ENCODE measurements at places on chromosomes 4 and X.

DNA sequence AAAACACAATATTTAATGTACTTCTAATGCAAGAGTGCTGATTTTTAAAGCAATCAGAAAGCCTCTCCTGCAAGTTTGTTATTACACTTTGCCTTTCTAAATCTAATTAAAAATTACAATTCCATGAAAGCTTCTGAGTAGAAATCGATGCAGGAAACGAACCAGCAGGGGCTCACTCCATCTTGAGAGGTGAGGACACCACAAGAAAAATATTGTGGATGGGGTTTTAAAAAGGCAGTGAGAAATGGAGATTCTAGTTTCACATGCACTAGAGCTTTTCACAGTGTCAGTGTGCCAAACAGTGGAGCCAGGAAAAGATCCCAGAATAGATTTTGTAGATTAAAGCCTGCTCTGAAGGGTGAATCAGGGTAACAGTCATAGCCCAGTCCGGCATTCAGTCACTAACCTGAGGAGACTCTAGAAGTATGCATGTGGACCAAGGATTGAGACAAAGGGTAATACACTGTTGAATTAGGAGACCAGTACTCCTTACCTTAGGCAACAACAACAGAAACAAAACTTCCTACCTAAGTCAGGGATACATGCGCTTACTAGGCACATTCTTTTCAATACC, 362.3 kb downstream of the NAF1 start:
- no peak for DNase-seq

GRCh38 chr4:140686796-140687195, 69.4 kb downstream of the TBC1D9 start:
- DNase-seq = no peak

- no peak for DNase-seq
These were observed 123.3 kb downstream of the ZNF518B start for GRCh38 chr4:10333942-10334341.

DNA sequence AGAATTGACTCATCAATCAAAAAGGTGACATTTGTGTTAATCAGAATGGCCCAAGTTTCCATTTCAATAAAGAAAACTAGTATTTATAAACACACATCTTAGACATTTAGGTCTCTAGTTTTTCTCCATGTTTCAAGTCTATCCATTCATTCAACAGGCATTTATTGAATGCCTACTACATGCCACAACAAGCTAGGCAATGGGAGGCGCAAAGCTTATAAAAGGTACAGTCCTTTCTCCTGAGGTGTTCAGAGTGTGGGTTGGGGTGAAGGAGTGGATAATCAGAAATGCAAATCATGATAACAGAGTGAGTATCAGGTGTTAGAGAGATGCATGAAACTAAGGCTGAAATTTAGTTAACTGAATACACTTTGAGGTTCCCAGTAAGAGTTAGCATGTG, 78.0 kb downstream of the HCCS start:
- DNase-seq = no peak

DNA sequence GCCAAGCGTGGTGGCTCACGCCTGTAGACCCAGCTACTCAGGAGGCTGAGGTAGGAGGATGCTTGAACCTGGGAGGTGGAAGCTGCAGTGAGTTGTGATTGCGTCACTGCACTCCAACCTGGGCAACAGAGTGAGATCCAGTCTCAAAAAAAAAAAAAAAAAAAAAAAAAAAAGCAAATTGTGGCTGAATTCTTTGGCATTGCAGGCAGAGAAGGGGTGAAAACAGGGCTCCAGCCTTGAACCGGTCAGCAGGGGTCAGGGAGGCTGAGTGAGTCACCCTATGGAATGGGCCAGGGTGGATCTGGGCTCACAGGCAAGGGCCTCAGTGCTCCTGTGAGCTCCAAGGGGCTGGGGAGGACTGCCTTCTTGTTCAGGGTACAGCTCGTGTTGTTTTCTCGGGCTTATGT, 13.2 kb upstream of the FAM3A start:
- DNase-seq = no peak

- no peak for DNase-seq
These were observed 96.3 kb upstream of the NKX1-1 start for GRCh38 chr4:1502501-1502886.

GRCh38 chrX:121307449-121307848, 260.0 kb downstream of the GLUD2 start:
- DNase-seq = no peak

GRCh38 chrX:42290608-42291007, 367.3 kb upstream of the CASK start:
- no peak for DNase-seq

DNA sequence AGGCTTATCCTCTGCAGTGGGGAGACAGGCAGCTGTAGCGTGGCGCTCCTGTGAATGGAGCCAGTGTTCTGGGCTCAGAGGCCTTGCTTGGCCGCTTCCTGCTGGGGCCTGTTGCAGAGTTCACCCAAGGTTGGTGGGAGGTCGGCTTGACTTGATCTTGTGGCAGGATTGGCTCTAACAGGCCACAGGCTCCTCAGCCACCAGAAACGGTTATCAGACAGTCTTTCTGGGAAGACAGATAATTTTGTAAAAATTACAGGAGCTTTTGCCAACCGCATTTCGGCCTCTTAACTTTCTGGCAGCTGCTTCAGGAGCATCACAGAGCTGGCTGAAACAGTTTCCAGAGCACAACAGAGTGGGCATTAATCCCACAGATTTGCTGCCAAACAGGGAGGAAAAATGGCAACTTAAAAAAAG, 66.4 kb downstream of the DIPK2B start:
- no peak for DNase-seq

GRCh38 chr4:87529187-87529586, at the start of gene SPARCL1:
SPARCL1 (minus strand) TSS chr4:87529376; CDS start chr4:87499574, 29,802 bp downstream.
- no peak for DNase-seq

GRCh38 chr4:17155486-17155885, 257.0 kb upstream of the LDB2 start:
- no peak for DNase-seq

DNA sequence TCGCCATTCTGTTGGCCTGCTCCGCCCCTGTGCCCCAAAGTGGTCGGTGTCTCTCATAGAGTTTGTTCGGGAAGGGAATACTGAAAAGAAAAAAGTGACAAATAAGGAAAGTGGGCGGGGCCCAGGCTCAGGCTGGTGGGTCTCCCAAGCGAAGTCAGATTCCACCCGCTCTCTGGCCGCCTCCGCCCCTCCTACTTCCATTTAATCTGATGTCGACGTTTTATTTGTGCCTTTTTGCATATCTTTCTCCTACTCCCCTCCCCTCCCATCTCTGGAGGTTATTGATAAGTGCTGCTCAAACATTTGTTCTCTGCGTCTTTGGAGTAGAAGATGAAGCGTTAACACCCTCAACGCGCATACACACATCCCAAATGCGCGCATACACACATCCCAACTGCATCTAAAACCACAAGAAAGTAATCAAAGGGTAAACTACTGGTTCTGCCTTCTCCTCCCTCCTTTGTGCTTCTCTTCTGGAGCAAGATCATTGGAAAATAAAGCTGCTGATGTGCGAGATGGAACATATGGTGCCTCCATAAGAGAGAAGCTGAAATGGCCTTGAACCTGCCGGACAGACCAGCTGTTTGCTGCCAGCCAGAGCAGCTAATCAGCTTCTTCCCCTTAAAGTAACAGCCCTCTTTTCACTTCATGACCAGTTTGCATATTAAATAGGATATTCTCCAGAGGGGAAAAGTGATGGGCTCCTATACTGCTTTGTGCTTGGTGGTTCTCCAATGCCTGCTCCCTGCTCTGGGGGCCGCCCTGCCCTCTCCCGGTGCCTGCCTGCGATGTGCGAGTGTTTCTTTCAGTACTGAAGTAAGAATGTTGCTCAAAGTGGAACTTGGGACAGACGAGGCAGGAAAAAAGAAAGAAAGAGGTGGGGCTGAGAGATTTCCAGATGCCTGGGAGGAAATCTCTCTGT, 3.1 kb downstream of the MAMLD1 start:
- no peak for DNase-seq

GRCh38 chr4:102405821-102406401, 60.6 kb upstream of the SLC39A8 start:
- DNase-seq = no peak

DNA sequence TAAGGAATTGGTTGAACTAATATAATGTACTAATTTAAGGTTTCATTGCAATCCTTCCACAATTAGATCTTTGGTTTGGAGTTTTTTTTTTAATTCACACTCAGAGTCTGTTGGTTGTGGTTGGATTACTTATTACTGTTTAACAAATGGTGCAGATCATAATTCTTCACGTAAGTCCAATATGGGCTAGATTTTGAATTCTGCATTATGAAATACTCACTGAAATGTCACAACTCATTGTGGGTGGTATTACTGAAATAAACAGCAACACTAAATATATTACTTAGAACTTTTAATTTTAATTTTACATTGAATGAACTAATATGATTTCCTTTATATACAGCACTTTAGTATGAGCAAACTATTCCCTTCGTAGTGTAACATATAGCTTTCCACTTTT, 94.2 kb upstream of the MYOZ2 start:
- no peak for DNase-seq

DNA sequence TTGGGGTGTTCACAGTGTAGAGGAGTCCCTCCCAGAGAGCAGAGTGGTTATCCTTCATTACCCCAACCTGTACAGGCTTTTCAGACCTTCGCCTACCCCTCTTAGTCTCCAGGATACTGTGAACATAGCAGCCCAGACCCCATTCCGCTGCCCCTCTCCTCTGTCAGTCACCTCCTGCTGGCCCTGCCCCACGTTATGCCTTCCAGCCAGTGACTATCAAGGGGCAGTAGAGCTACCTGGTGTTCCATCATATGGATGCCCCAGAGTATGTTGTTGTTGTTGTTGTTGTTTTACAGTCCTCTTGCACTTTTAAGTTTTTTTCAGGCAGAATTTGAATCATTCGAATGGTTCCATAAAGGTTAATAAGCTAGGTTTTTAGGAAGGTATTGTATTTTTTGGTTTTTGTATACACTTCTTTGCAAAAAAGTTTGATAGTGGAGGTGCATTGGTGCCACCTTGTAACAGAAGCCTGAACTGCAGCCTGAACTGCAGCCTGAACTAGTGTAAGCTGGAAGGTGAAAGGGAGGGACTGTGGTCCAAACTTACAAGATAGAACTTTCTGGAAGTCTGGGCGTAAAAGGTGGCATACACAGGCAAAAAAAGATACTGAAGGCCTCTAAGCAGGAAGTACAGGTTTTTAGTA, 101.4 kb upstream of the RAB40AL start:
- no peak for DNase-seq

- DNase-seq = no peak
These were observed 40.3 kb downstream of the ZCCHC13 start for GRCh38 chrX:74344280-74344622.

GRCh38 chr4:182643801-182644682, 273.1 kb downstream of the DCTD start:
- no peak for DNase-seq

DNA sequence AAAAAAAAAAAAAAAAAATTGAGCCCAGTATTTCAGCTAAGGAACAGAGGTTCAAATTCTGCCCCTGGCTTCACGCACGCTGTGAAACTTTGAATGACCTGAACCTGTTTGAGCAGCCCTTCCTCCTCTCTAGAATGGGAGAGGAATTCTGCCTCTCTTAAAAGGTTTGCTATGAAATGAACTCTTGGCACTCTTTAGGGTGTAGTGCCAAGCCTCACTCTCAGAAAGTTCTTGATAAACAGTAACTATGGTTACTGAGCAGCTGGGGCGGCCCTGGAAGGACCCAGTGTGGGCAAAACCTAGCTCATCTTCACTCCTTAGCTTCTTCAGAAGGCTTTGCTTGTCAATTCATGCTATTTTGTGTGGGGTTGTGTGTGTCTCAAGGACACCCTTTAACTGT, 73.7 kb downstream of the GEMIN8 start:
- DNase-seq = no peak

- no peak for DNase-seq
These were observed 378.9 kb downstream of the KCNIP4 start for GRCh38 chr4:21569638-21570037.

GRCh38 chr4:186039697-186040096, 29.3 kb upstream of the TLR3 start:
- DNase-seq = no peak

DNA sequence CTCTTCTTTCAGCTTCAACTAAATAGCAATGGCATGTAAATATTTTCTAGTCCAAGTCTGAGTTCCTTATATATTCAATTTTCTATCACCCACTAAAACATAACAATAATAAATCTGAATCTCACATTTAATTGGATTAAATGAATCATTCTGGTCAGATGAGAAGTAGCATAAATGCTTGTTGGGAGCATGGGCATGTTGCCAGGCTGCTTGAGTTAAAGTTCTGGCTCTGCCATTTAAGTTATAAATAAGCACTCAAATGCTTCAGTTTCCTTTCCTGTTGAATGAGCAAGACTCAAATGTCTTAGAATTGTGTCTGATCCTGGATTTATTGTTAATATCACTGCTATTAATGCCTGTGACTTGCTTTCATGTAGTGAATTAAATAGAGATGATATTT, 496.3 kb downstream of the STPG2 start:
- no peak for DNase-seq

DNA sequence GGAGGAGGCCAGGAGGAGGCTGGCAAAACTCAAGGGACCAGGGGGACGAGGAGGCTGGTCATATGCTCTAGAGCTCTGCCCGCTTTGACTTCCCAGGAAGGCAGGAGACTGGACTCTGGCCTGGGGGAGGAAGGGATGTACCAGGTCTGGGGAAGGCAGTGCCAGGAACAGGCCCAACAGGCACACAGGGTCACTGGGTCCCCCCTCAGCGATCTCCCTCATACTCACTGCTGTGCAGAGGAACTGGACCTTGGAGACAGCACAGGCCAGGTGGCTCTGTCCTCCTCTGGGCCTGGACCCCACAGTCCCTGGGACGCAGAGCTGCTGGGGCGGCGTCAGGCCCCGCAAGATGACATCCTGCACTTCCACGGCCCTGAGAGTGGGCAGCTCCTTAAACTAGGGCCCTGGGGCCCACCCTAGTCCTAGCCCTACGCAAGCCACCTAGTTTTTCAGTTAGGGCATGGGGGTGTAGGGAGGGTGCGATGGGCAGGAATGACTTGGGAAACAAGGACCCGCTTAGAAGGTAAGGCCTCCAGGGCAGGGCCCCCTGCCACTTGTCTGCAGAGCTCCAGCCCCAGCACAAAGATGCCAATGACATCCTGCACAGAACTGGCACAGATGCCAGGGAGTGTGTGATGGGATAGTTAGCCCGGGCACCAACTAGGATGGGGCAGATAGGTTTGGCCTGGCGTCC, 59.5 kb downstream of the HTRA3 start:
- no peak for DNase-seq

DNA sequence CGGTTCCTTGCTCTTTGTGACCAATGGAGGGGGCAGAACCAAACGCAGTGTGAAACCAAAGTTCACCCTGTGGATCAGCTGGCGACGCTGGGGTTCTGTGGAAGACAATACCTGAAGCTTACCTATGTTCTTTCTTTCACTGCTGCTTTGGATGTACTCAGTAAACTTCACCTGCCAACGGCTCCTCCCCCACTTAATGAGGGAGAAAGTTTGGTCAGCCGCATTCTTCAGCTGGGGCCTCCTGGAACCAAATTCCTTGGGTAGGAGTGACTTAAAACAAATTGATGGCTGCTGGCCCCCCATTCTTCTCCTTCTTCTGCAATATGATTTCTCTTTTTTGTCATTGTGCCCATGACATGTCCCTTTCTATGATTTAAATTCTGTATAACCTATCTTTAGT, 282.4 kb downstream of the ANK2 start:
- no peak for DNase-seq

Data from GOT3 (cell line).